T-helper 17 cell (primary cell): ENCODE measurements at places on chromosomes 2 and 18.

GRCh38 chr18:3689091-3689490 is 239.1 kb downstream of the TGIF1 start:
- DNase-seq, result no peak

DNA sequence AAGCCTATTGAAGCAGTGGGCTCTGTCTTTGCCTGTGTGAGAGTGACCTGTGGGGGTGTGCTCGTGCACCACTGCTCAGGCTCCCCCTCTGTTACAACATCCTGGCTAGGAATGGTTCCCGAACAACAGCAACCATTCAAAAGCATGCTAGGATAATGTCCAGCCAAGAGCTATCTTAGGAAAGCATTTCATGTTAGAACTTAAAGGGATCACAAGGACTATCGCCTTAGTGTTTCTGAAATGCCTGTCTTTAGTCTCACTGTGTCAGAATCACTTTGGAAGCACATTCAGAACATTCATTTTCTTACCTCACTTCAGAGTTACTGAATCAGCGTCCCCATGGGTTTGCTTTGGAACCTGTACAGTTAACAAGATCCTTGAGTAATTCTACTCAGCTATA is 134.9 kb upstream of the DSEL start:
- no peak for DNase-seq

DNA sequence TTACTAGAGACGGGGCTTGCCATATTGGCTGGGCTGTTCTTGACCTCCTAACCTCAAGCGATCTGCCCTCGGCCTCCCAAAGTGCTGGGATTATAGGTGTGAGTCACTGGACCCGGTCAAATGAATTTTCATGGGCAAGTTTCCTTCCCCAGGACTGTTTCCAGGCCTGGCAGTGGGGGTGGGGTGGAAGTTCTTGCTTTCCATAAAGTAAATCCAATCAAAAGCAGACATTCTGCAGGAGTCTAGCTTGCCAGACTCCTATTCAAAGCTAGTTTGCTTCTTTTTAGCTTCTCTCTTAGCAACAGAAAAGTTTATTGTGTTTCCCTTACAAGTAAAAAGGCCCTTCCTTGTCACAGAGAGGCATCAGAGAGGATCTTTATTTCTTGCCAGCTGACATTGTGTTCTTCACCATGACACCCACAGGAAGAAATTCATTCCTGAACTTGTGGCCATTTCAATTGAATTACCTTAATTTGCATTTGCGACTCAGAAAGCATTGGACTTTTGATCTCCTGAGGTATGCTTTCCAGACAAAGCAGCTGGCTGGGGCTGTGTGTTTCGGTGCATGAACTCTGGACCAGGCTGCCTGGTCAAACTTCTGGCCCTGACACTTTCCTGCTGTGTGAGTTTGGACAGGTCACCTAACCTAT is 37.9 kb downstream of the LYPD1 start:
- no peak for DNase-seq

DNA sequence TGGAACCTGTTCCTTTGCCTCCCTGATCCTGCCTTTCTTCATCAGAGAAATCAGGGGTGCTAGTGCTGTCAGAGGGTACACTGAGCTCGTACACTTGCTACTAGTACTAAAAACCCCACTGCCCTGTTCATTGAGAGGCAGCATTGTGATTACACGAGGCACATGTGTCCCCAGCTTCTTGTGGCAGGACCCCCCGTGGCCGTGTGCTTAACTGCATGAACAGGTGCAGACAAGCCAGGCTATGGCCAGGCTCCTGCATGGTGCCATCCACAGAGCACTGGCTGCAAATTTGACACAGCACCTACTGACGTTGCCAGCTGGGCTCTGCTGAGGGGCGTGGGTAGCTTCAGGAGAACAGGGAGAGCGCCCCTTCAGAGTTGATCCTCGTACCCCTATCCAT is 248.4 kb downstream of the GLI2 start:
- DNase-seq, result no peak

GRCh38 chr2:201070948-201071478 is 458 bp downstream of the HYCC2 start:
- DNase-seq, result no peak

DNA sequence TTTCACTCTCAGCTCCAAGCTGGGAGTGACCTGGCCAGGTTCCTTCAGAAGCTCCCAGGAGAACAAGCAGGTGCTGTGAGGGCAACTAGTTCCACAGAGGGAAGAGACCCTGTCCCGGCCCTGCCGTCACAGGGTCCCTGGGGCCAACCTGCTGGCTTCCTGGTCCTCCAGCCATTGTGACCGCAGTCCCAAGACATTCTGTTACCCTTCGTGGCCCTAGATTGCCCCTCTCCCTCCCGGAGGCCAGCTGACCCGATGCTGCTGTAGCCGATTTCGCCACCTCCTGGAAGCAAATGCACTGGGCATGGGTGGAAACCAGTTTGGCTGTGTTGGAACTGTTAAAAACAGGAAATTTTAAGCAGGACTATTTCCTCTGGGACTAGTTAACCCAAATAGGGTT is 55.4 kb downstream of the EPAS1 start:
- no peak for DNase-seq

GRCh38 chr2:191686066-191686465 is 8.1 kb downstream of the NABP1 start:
- no peak for DNase-seq

- DNase-seq, result no peak
Observed at GRCh38 chr2:19887510-19887909, 14.3 kb downstream of the TTC32 start.

DNA sequence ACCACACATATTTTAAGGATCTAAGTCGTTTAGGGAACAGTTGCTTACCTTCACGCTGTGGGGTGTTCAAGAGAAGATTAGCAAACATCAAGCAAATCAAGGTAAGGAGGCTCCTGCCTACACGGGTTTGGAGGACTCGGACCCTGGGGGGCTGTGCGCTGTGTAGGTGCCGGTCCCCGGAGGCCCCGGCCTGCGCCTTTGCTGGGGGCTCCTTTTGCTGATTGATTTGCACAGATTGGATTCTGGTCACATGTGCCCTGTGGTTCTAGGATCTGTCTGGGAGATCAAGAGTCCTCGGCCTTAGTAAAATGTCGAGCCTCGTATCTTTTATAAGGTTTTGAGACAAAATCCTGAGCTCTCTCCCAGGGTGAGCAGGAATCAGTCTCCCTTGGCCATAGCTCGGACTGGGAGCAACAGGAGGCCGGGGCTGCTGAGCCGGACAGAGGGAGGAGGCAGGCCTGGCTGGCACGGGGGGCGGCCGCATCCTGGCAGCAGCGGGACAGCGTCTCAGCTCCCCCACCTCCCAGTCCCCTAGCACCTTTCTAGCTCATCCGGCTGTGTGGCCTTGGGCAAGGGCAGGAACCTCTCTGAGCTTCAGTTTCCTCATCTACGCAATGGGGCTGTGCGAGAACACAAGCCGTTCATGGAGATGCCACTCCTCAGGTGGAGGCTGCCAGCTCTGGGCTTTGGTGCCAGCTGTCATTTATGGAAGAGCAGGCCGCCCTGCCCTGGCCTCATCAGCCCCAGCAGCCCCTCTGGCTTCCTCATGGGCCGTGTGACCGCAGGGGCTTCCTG is 147.2 kb downstream of the MBP start:
- no peak for DNase-seq

DNA sequence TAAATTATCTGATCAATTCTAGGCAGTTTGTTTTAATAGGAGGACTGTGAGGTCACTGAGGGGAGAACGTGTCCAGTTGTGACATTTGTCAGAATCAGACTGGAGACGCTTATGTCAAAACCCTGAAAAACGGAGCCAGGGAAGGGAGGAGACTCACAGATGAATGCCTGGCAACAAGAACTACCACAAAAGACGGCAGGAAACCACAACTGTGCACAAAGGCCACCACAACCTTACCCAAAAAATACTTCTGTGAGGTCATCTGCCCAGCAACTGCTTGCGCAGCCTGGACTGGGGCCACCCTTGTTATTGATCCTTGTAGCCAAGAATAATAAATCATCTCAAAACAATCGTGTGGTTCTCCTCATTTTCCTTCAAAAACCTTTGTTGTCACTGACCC is 173.0 kb upstream of the ALKAL2 start:
- no peak for DNase-seq

- DNase-seq, result no peak
Observed at GRCh38 chr2:207660994-207661393, 35.8 kb upstream of the METTL21A start.

GRCh38 chr2:17536416-17536815 is 4.1 kb upstream of the VSNL1 start:
- no peak for DNase-seq

- no peak for DNase-seq
Observed at GRCh38 chr18:13159579-13159978, 59.0 kb upstream of the LDLRAD4 start.

- no peak for DNase-seq
Observed at GRCh38 chr18:49855711-49856415, 42.5 kb upstream of the ACAA2 start.

DNA sequence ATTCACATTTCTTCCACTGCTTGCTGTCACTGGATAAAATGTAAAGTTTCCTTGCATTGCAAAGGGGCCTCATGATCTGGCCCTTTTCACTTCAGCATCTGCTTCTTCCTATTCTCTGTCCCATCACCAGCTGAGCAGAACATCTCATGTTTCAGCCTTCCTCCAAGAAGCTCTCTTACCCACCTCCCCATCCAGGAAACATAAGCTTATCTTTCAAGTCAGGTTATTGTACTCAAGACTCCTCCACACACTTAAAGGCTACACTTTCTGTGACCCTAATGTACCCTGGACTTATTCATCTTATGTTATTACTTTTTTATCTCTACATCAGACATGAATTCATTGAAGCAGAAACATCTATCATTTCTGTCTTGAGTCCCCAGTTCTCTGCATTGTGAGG is 230.5 kb downstream of the PMAIP1 start:
- DNase-seq, result no peak

DNA sequence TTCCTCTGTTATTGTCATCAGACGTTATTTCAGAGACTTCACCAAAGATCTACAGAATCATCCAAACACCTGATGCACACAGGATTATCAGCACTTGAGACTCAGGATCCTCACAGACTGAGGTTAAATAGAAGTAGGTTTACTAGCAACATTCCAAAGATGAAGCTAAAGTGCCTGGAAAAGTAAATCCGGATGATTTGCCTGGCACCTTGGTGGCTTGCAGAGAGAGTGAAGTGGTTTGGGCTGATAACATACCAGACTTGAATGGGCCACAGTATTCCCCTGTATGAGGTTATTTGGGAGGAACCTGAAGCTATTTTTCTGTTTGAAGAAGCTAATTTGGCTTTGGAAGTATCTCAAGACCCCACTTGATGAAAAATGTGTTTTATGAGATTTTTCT is 51.0 kb downstream of the OXER1 start:
- DNase-seq, result no peak

GRCh38 chr18:51195451-51196117 is 1.9 kb downstream of the MEX3C start:
- DNase-seq, result no peak

GRCh38 chr2:3659447-3660432 is 1.7 kb downstream of the ALLC start:
- DNase-seq, result no peak

GRCh38 chr2:218255446-218255845 is 5.4 kb upstream of the GPBAR1 start:
- no peak for DNase-seq

DNA sequence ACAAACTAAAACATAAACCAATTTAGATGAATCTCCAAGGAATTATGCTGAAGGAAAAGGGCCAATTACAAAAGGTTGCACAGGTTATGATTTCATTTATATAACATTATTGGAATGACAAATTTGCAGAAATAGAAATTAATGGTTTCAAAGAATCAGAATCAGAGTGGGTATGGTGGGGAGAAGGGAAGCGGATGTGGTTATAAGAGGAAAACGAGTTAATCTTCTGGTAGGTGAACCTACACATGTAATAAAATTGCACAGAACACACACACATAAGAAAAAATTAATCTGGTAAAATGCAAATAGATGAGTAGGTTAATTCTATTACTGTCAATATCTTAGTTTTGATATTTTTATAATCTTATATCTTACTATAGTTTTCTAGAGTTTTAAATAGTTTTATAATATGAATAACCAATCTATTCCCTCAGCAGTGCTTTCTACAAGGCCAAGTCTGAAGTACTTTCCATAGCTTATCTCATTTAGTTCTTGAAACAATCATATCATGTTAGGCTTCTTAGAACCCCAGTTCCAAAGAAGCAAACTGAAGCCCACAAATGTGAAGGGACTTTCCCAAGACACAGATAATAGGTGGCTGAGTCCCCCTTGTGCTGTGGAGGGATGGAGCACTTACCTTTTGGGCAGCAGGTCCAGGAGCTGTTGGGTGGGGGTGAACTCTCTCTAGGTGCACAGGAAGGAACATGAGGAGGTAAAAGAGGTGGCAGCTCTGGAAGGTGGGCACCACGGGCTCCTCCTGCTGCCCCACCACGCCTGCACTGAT is 31.5 kb downstream of the ZNF519 start:
- DNase-seq, result no peak

GRCh38 chr2:237294460-237294859 is 119.5 kb downstream of the COL6A3 start:
- no peak for DNase-seq

DNA sequence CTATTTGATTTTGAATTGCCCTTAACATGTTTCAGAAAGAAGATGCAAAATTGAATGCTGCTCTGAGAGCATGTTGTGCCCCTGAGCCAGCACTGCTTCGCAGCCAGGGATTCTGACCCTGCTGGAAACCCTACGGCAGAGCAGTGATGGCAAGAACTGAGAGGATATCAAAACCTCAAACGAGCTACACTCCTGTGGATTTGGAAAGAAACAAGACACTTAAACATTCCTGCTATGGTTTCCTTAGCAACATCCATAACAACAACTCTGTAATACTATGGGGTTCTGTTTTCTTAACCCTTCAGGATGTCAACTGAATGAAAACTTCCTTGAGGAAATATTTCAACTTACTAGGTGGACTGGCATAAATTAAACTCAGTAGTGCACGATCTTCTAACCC is 649.1 kb downstream of the NYAP2 start:
- DNase-seq, result no peak
